Fibroblast of skin of scalp (primary cell): ENCODE measurements at places on chromosomes 12 and 14.
A peak's percentile ranks its signal among the peaks of the same experiment; 100 is the strongest.

DNA sequence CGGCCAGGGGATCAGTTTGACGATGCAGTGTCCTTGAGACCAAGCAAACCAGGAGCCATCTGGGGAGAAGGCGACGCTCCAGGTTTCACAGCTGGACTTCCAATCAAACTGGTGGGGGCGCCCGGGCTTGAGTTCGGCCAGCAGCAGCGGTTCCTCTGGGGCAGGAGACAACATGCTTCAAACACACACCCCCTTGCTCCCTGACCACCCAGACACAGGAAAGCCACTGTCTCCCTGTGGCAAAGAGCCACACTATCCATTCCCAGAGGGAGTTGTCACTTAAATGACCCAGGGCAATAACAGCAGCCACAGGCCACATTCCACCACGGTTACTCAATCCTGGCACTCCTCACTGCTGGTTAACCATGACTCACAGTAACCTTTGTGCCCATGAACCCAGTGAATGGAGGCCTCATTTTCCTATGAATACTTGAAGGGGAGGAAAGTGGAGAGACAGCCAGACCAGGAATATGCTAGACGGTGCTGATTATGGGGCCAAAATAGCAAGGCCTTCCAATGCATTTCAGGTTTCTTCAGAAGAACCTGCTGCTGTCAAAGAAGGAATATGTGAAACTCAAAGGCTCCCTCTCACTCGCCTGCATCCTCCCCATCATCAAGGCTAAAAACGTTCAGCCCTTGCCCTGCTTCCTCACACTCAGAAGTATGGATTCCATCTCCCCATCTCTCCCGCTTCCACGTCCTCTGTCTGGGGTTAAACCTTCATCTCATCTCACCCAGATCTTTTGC, 8.5 kb downstream of the WSB2 start:
- DNase-seq, result peak; percentile 94

DNA sequence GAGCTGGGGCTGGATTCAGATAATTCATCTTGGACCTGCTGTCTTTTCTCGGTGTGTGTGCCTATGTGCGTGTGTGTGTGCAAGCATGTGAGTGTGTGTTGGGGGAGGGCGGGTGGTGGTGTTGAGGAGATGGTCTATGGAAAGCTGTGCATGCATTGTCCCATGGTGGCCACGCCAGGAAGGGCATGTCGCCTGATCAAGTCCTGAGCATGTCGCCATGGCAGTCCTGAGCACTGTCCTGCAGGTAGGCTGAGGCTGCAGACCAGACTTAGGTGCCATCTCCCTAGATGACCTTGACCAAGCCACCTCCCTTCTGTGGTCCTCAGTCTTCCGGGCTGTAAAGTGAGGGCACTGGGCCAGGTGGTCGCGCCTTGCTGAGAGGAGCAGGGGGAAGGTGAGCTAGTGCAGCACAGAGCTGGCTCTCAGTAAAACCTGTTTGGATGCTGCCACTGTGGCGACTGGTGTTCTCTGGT, 81.4 kb downstream of the PAPOLA start:
- DNase-seq, result no peak

DNA sequence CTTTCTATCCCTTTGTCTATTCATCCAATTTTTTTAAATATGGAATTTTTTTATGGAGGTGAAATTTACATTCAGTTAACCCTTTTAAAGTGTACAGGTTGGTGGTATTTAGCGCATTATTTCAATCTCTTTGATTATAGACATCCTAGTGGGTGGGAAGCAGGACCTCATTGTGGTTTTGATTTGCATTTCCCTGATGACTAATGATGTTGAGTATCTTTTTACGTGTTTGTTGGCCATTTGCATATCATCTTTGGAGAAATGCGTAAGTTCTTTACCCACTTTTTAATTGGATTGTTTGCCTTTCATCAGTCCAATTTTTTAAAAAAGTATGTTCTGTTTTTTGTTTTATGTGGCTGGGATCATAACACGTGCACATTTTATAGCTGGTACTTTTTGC, 20.8 kb downstream of the PAPLN start:
- no peak for DNase-seq

- no peak for DNase-seq
Observed at GRCh38 chr12:69039911-69040310, 106.9 kb upstream of the CPM start.

GRCh38 chr12:54228471-54228870, 39.7 kb upstream of the SMUG1 start:
- no peak for DNase-seq

GRCh38 chr12:75646329-75647210, 135.2 kb upstream of the KRR1 start:
- DNase-seq, result peak; percentile 33

DNA sequence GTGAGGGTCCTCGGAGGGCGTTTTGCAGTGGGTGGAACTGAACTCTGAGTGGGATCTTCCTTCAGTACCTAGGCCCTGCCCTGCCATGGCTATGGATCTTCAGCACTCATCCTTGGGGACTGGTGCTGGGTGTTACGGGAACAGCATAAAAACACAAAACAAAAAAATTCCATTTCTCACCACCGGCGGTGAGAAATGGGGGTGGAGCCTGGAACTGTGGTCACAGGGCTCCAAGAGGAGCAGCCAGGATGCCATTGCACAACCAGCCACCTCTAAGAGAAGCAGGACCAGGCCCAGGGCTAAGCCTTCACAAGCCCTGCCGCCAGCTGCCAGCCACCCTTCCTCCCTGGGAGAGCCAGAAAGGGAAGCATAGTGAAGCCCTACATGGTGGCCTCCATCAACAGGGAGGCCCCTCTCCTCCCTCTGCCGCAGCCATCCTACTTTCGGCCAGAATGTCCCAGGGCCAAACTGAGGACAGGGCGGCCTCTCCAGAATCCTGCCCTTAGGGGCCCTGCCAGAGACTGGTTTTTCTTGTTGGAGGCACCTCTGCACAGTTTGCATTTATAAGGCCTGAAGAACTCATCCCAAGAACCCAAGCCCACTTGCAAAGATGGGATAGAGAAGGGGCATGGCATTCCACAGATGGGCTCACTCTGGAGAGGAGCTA, 76.5 kb downstream of the VCPKMT start:
- DNase-seq, result peak; percentile 84

DNA sequence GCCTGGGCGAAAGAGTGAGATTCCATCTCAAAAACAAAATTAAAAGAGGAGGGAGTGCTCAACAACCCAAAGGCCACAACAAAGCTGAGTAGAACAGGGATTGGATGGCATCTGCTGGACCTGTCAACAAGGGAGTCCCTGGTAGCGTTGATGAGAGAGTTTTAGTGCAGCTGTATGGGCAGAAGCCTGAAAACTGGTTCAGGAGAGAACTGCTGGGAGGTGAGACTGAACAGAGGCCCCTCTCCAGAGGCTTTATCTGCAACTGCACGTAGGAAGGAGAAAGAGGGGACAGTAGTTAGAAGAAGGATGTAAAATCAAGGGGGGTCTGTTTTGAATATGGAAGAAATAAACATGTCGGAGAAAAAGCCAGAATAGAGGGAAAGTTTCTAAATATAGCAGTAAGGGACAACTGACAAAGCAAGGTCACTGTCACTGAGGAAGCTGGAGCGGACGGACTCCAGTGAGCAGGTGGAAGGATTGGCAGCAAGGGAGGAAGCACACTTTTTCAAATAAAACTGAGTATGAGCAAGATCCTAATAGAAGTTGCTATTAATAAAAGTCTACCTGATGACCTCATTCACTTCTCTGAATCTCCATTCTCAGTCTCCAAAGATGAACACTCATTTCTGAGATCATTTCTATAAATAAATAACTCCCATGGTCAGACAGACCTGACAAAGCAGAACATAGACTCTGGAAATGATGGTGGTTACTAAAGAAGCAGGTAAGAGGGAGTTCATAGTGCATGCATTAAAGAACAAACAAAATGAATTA, 11.8 kb upstream of the ATF1 start:
- no peak for DNase-seq

GRCh38 chr14:26078561-26078960, 519.3 kb downstream of the NOVA1 start:
- no peak for DNase-seq

- no peak for DNase-seq
Observed at GRCh38 chr14:83140756-83141155, 1607.1 kb upstream of the SEL1L start.

DNA sequence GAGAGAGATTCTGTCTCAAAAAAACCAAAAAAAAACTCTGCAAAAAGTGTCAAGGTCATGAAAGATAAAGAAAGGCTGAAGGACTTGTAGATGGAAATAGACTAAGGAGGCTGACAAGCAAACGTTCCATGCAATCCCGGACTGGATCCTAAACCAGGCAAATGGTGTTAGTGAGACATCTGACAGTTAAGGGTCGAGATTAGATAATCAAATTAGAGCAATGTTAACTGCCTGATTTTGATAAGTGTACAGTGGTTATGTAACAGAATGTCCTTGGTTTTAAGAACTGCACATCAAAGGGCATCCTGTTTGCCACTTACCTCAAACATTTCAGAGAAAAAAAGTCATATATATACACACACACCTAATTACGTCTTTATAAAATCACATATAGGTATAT, 3.5 kb upstream of the RAN start:
- no peak for DNase-seq

DNA sequence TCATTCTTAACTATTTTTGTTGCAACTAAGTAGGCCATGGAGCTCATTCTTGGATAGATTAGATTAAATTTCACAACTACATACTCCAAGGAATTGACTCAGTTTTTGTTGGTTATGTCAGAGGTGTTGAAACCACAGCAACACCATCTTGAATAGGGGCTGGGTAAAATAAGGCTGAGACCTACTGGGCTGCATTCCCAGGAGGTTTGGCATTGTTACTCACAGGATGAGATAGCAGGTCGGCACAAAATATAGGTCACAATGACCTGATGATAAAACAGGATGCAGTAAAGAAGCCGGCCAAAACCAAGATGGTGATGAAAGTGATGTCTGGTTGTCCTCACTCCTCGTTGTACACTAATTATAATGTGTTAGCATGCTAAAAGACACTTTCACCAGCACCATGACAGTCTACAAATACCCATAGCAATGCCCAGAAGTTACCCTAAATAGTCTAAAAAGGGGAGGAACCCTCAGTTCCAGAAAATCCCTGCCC, 20.9 kb downstream of the DMAC2L start:
- DNase-seq, result peak; percentile 93

GRCh38 chr12:132711080-132711843, 620 bp downstream of the PGAM5 start:
- no peak for DNase-seq

DNA sequence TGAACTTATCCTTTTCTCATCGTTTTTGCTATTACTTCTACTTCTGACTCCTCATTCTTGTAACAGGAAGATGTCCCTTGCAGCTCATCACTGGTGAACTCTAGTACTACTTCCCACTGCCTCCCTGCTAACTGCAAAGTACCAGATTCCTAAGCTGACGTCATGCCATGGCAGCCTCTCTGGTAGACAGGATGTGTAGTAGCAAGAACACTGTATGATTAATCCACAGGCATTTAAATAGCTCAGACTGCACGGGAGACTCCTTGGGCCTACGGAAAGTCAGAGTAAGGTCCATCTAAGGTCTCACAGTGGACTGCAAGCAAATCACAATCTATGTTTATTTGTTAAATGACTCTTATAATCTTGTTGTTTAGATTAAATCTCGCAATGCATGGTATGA, 43.5 kb downstream of the DNAI7 start:
- peak; percentile 94 for DNase-seq

- DNase-seq, result no peak
Observed at GRCh38 chr12:69024413-69024812, 91.4 kb upstream of the CPM start.

- DNase-seq, result peak; percentile 37
Observed at GRCh38 chr12:26822026-26822425, 11.0 kb downstream of the ITPR2 start.

GRCh38 chr14:59017285-59017965, 171.0 kb upstream of the DAAM1 start:
- no peak for DNase-seq

- DNase-seq, result no peak
Observed at GRCh38 chr12:62737188-62737587, 197.8 kb downstream of the PPM1H start.

DNA sequence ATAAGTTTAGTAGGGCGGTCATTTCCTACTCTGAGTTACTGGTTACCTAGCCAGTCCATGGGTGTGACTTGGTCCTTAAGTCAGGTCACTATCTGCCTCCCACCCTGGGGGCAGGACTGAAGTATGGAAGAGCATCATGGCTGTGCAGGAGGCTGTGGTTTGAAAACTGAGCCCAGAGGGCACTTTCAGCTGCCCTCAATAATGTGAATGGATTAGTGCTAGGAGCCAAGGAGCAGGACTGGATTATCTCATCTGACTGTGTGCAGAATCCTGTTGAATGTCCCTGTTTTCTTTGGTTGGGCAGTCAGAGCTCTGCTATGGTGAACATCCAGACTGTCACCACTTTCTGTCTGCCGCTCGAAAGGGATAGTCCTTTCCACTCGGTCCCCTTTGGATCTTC, 1.6 kb downstream of the ATXN7L3B start:
- DNase-seq, result no peak

GRCh38 chr14:61375218-61375617, 53.8 kb downstream of the PRKCH start:
- no peak for DNase-seq

GRCh38 chr14:32363761-32364160, 34.7 kb downstream of the AKAP6 start:
- no peak for DNase-seq
